ENCODE measurements at places on chromosomes 7 and 10.

- no peak for DNase-seq
Measured at GRCh38 chr7:99109108-99110051, 34.5 kb downstream of the SMURF1 start.

DNA sequence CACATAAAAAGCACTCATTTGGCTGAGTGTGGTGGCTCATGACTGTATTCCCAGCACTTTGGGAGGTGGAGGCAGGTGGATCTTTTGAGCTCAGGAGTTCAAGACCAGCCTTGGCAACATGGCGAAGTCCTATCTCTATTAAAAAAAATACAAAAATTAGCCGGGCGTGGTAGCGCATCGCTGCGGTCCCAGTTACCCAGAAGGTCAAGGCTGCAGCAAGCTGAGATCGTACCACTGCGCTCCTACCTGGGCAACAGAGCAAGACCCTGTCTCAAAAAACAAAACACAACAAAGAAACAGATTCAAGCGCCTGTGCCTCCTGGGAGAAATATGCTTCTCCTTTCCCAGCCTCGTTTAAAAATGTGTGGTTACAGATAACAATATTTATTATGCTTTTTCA is 2.2 kb upstream of the ABCF2 start:
- no peak for DNase-seq

- DNase-seq: no peak
Measured at GRCh38 chr7:73623798-73624668, at the start of gene MLXIPL. Gene MLXIPL (minus strand): TSS chr7:73624522. CDS start chr7:73624492, 30 bp downstream.

- no peak for DNase-seq
Measured at GRCh38 chr7:14403587-14403986, 414.1 kb upstream of the ETV1 start.

DNA sequence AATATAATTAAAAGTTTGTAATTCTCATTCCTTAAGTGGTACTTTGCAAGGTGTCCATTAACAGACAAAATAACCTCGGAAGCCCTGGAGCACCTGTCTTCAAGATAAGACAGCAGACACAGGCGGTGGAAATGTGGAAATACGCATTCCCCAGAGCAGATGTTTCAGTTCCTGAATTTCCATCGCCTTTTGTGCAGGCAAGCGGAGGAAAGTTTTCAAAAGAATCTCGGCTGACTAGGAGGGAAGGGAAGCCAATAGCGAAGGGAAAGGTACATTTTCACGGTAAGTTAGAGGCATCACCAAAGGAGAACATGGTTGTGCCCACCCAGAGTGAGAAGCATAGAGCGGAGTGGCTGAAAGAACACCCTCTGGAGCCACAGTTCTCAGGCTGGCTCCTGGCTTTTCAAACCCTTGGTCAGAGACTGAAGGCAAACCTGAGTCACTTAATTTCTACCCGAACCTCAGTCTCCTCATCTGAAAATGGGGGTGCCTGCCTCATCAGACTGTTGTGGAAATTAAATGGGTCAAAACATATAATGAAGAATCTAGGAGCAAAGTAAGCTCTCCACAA is 13.6 kb downstream of the CPA1 start:
- DNase-seq: no peak

GRCh38 chr7:51006483-51007235 is 224.0 kb upstream of the GRB10 start:
- no peak for DNase-seq

DNA sequence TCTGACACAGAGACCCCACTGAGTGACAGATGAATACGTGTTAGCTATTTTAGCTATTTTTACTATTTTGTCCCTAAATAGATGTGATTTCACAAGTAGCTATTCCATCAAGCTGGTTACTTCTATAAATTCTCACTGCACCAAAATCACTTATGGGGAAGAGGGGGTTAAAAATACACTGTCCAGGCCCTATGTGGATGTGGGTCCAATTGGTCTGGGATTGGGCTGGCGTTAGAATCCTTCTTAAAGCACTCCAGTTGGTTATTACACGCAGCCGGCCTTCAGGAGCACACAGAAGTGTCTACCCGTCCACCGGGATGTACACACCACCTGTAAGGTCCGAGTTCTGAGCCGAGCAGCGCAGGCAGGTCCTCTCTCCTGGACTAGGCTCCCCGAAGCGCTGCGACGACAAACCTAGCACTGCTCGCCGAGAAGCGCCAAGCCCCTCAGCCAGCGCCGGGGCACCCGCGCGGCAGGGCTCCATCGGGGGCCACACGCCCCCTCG is 222.3 kb upstream of the MKLN1 start:
- DNase-seq: no peak

- peak; percentile 62 for DNase-seq
Measured at GRCh38 chr7:35727571-35727970, 32.6 kb upstream of the HERPUD2 start.

- no peak for DNase-seq
Measured at GRCh38 chr10:43689618-43689954, 40.9 kb upstream of the ZNF32 start.

- no peak for DNase-seq
Measured at GRCh38 chr7:107023522-107024151, 20.9 kb upstream of the PRKAR2B start.

- DNase-seq: no peak
Measured at GRCh38 chr10:12681252-12681651, 320.3 kb downstream of the CCDC3 start.

- peak; percentile 65 for DNase-seq
Measured at GRCh38 chr7:106111655-106112117, 426 bp downstream of the SYPL1 start.

DNA sequence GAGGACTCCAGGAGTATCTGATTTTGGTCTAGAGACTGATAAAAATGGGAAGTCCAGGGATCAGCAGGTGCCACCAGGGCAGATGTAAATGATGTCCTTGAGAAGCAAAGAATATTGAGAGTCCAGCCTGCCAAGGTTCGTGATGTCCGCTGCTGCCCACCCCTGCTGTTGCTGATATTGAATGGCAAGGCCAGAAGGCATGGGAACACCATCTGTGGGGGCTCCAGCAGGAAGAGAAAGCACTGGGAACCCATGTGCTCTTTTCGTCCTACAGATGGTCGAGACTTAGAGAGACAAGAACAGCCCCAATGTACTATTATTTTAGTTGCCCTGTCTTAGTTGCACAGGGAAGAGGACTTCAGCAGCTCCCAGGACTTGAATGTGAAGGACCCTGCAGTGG is 363.9 kb downstream of the GALNT17 start:
- no peak for DNase-seq

- no peak for DNase-seq
Measured at GRCh38 chr10:33235251-33235884, 99.1 kb downstream of the NRP1 start.

DNA sequence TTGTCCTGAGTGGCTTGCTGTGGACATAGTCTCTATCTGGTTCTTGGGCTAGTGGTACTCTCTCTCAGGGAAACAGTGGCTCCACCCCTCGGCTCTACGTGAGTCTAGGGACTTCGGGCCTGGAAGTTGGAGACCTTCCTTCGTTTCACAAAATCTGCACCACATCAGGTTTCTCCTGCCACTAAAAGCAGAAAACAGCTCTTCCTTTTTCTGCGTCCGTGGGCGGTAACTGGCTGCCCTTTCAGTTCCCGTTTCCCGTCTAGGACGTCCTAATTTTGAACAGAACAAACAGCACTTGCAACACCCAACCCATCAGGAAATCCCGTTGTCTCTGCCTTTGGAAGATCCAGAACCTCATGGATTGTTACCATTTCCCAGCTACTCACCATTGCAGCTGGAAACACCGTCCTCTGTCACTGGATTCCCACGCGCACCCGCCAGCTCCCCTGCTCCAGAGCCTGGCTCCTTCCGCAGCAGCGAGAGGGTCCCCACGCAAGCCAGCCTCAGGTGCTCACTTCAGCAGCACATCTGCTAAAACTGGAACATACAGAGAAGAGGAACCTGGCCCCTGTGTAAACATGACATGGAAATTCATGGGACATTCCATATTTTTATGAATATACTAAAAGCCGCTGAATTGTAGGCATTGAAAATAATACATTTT is 311.4 kb upstream of the AKR1E2 start:
- peak; percentile 9 for DNase-seq

- no peak for DNase-seq
Measured at GRCh38 chr7:38424750-38425463, 151.5 kb upstream of the TARP start.

DNA sequence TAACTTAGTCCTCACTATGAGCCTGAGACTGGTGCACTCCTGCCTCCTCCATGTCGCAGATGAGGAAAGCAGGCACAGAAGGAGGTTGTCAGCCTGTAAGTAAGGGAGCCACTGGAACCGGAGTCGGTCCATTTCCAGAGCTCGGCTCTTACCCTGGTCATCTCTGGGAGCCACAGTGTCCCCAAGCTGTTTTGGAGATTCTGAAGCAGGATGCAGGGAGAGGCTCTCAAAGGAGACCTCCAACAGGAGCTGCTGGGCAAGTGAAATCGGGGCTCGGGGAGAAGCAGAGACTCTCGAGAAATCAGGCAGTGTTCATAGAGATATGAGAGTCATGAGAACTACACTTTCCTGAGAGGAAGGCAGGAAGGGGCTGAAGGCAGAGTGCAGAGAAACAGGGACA is 39.0 kb downstream of the VSTM4 start:
- DNase-seq: no peak

GRCh38 chr7:102310414-102310815 is 23.7 kb downstream of the SH2B2 start:
- no peak for DNase-seq

DNA sequence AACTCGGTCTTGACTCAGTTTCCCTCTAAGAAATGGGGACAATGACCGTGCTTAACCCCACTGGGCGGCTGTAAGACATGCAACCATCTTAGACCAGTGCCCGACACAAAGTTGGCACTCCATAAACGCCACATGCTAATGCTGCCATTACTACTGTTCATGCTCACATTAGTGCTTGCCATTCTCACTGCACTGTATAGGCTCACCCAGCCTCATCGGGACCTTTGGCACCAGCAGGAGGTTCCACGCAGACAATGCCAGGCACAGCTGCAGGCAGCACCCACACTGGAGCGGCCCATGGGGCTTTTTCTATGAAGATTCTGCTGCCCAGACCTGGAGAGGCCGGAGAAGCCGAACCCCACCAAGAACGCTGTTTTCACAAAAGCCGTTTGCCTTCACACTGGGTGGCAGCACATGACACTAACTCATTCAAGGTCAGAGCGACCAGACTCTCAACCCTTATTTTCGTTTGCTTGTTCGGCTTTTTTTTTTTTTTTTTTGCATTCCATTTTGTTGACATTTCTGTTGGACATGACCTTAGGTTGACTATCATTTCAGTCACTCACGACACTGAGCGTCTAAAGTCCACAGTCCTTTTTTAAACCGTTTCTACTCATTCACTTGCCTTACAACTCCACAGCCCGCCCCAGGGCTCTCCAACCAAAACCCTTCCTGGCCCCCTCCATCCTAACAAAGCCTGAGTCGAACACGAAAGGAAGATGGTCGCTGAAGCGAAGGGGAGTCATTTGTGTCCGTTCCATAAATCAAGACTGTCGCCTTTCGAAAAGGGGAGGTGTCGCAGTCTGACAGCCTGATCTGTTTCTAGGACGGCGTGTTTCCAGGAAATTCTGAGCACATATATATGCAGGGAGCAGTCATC is 124.4 kb upstream of the RNF32 start:
- DNase-seq: no peak

DNA sequence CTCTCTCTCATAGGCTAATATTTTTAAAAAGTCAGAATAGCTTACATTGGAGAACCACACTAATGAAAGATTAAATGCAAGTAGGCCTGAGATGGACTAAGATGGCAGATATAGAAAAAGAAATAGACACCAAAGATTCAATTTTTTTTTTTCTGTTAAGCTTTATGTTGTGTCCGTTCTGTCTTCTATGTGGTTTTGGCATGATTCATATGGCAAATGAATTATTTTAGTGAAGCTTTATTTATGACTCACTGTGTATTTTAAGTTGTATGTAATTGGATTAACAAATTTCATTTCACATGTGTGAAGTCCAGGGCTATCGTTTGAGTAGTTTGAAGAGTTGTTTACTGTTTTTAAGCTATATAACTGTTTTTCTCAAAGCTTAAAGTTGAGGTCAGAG is 214.8 kb downstream of the CAMK1D start:
- no peak for DNase-seq

GRCh38 chr7:128056901-128057300 is 25.7 kb upstream of the LRRC4 start:
- no peak for DNase-seq

- DNase-seq: no peak
Measured at GRCh38 chr10:18437486-18437885, 213.9 kb downstream of the NSUN6 start.

DNA sequence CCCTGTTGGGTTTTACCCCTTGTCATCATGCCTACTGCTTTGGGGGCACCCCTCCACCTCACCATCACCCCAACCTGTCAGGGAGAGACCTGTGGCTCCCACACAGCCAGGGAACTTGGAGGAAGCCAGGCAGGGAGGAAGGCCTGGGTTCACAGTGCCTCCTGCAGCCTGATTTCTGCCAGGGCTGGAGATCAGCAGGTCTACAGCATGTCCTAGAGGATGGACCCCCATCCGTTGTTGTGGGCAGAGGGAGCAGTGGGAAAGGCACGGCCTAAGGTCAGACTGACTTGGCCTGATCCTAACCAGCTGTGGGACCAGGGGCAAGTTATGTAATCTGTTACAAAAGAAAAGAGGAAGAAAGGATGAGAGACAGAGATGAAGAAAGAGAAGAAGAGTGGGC is 28.2 kb downstream of the ZCCHC24 start:
- no peak for DNase-seq

DNA sequence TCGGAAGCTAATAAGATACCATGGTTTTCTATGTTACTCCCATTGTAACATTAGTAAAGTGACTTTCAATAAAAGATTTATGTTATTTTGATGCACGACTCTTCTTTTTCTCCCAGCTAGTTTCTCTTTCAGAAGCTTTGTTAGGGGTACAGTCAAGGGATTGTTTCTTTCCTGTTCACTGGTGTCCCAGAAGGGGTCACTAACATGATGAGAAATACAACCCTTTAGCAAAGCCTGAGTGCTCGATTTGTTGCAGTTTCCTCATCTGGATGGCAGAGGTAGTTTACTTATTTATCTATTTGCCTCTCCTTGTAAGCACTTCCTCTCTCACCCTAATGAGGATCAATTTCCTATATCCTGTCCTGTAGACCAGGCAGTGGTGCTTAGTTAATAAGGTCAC is 17.0 kb downstream of the SRI start:
- DNase-seq: no peak

- no peak for DNase-seq
Measured at GRCh38 chr7:153258686-153259085, 499.1 kb downstream of the ACTR3B start.

DNA sequence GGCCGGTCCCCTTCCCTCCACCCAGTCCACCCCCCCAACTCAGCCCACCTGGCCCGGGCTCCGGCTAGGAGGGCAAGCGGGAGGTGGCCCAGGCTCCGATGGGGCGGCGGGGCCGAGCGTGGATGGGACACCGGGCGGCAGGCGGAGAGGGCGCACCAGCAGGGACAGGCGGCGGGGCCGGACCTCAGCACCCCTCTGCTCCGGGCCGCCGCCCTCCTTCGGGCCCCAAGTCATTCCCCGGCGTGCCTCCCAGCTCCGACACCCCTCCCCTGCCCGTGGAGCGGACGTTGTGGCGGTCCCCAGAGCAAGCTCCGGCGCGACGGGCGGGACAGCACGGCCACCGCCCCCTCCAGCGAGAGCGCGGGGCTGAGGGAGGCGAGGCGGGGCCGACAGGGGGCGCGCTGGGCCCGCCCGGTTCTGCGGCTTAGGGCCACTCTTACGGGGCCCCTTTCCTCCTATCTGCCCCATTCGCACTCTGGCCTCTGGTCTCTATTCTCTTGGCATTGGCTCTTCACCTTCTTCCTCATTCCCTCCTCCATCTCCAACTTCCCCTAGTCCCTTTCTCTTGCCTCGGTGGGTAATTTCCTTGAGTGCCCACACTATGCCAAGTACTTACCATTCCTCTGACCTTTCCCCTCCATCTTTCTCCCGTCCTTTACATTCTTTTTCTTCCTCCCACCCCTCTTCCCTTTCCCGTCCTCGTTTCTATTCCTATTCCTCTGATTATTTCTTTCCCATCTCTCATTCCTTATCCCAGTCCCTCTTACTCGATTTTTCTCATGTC is 701 bp upstream of the GBX1 start:
- peak; percentile 17 for DNase-seq
